ENCODE measurements at places on chromosomes 2 and 18. TPM values are rescaled to one million over a fixed set of nuclear protein-coding genes. Genes with fewer than 3 reads are reported as not detected.

The IL36RN gene
- total RNA-seq: not detected

The ABCB6 gene
- 9.3 TPM for total RNA-seq

The GALNT5 gene
- 0.20 TPM for total RNA-seq

The LINC00305 gene
- not detected for total RNA-seq

The HDLBP gene
- total RNA-seq: 287 TPM

The FBXO48 gene
- 0.33 TPM for total RNA-seq

GRCh38 chr2:24454294-24454693 is 36.8 kb upstream of the NCOA1 start:
- H3K27me3 ChIP-seq: no peaks in the 10 kb centered on the region
- DNase-seq: no peak
- H3K4me1 ChIP-seq: no peaks in the 10 kb centered on the region
- no peaks in the 10 kb centered on the region for H3K36me3 ChIP-seq
- H3K4me3 ChIP-seq: peak overlapping the region; percentile 37
- H3K27ac ChIP-seq: no peak overlapping the region

DNA sequence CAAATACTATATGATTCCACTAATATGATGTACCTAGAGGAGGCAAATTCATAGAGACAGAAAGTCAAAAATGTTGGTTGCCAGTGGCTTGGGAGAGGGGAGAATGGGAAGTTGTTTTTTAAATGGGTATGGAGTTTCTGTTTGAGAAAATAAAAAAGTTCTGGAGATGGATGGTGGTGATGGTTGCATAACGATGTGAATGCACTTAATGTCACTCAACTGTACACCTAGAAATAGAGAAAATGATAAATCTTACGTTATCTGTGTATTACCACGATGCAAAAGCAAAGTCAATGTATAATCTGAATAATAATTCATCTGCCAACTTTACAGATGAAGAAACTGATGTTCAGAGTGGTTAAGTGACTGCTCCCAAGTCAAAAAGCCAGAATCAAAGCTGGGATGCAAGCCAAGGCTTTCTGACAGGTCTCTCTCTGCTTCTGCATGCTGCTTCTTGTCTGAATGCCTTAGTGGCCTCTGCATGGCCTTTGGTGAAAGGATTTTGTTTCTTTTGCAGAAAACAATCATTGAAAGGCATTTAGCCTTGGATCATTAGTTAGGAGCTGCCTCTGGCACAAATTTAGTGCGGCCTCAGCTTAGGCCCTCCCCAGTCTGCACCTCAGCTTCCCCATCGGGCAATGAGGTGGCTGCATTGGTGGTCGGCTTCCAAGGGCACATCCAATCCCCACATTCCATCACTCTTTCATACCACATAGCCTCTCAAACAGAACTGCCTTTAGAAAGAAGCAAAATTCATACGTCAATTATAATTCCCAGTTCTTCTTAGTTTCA is 46.5 kb upstream of the MYCN start:
- no peaks in the 10 kb centered on the region for H3K4me1 ChIP-seq
- no peak overlapping the region for H3K27ac ChIP-seq
- H3K36me3 ChIP-seq: no peaks in the 10 kb centered on the region

GRCh38 chr2:157822533-157822932 is 53.6 kb downstream of the ACVR1 start:
- no peak overlapping the region for H3K4me3 ChIP-seq
- peaks cover 2% of the 10 kb centered on the region for H3K36me3 ChIP-seq
- no peak for DNase-seq
- H3K27me3 ChIP-seq: no peaks in the 10 kb centered on the region
- H3K27ac ChIP-seq: no peak overlapping the region

- no peaks in the 10 kb centered on the region for H3K4me1 ChIP-seq
- no peak overlapping the region for H3K4me3 ChIP-seq
- no peak for DNase-seq
- no peaks in the 10 kb centered on the region for H3K36me3 ChIP-seq
- no peak overlapping the region for H3K27ac ChIP-seq
- H3K27me3 ChIP-seq: no peaks in the 10 kb centered on the region
These were observed 23.3 kb upstream of the ARPC2 start for GRCh38 chr2:218193701-218194100.

DNA sequence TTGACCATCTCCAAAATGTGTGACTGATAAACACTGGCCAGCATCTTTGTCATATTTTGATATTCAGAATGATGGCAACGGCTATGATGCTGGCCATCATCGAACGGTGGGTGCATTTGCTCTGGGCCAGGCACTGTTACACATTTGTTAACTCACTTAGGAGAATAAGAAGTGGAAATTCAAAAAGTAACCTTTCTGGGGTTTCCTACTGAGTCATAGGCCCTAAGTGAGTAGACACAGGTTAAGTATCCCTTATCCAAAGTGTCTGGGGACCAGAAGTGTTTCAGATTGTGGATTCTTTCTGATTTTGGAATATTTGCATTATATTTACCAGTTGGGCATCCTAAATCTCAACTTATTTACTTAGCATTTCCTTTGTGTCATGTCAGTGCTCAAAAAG is 64.7 kb upstream of the TMEM87B start:
- no peak overlapping the region for H3K4me3 ChIP-seq
- H3K4me1 ChIP-seq: no peaks in the 10 kb centered on the region
- no peak overlapping the region for H3K27ac ChIP-seq
- peaks cover 20% of the 10 kb centered on the region for H3K36me3 ChIP-seq

- no peaks in the 10 kb centered on the region for H3K4me1 ChIP-seq
- H3K36me3 ChIP-seq: no peaks in the 10 kb centered on the region
- H3K27me3 ChIP-seq: no peaks in the 10 kb centered on the region
- H3K4me3 ChIP-seq: no peak overlapping the region
- no peak overlapping the region for H3K27ac ChIP-seq
These were observed 91.6 kb downstream of the DHRS9 start for GRCh38 chr2:169160926-169161481.

- peak; percentile 69 for DNase-seq
- H3K4me3 ChIP-seq: no peak overlapping the region
- no peaks in the 10 kb centered on the region for H3K27me3 ChIP-seq
These were observed 61.1 kb downstream of the MEIS1 start for GRCh38 chr2:66495788-66496640.

GRCh38 chr2:221612161-221612560 is 40.1 kb upstream of the EPHA4 start:
- H3K36me3 ChIP-seq: no peaks in the 10 kb centered on the region
- DNase-seq: no peak
- H3K4me1 ChIP-seq: no peaks in the 10 kb centered on the region
- no peaks in the 10 kb centered on the region for H3K27me3 ChIP-seq
- H3K4me3 ChIP-seq: no peak overlapping the region
